ENCODE measurements at places on chromosomes 1 and 21.
A peak's percentile ranks its signal among the peaks of the same experiment; 100 is the strongest.

- no peak for DNase-seq
Observed at GRCh38 chr1:10745383-10745782, 51.1 kb downstream of the CASZ1 start.

- no peak for DNase-seq
Observed at GRCh38 chr1:162323023-162323422, 53.6 kb downstream of the SPATA46 start.

- DNase-seq = no peak
Observed at GRCh38 chr1:30329802-30330557, 393.4 kb downstream of the MATN1 start.

- DNase-seq = no peak
Observed at GRCh38 chr1:10829965-10830515, 33.6 kb upstream of the CASZ1 start.

DNA sequence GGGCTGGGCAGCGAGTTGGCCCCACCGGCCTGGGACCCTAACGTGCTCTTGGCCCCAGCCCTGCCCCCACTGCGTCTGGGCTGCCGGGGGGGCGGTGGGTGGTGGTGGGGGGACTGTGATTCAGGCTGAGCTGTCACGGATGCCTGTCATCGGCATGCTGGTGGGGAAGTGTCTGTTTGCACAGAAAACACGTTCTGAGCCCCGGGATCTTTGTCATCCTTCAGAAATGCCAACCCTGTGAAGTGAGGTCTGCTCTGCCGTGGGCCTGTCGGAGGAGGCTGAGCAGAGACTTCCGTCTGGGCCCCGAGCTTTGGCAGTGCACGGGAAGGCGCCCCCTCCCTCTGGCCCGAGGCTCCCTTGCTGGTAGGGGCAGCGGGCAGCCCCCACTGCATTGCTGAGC lies 24.3 kb upstream of the PLCH2 start:
- DNase-seq = no peak

DNA sequence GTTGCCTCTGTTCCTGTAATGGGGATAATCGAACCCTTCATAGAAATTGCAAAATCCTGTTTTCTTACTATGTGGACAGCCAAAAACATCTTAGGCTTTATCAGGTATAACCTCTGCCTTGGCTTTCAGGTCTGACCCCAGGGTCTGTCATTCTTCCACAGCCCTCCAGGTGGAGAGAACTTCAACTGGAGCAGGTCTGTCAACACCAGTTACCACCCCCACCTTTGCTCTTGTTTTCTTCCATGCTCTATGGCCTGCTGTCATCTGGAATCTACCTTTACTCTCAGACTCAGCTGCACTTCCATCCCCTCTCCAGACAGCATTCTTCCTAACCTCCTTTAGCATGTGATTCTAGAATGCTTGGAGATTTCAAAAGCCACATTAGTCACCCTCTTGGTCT lies 10.4 kb upstream of the GJA9 start:
- DNase-seq = no peak

DNA sequence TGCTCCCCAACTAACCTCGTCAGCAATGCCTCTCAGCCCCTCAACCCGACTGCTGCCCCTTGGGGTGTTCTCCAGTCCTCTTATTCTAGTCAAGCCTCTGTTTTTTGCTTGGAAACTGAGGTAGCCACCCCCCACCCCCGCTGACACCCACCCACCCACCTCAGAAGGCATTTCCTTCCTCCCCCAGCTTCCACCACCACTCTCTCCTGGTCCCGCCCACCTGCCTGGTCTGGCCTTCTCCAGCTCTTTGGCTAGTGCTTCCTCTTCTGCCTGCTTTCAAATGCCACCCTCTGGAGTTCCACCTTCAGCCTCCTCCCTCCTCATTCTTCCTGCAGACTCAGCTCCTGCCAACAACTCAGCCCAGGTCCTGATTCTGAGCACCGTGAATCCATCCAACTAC lies 35.3 kb downstream of the OLFML2B start:
- no peak for DNase-seq

GRCh38 chr1:202662081-202662480 lies 48.2 kb downstream of the SYT2 start:
- DNase-seq = no peak

DNA sequence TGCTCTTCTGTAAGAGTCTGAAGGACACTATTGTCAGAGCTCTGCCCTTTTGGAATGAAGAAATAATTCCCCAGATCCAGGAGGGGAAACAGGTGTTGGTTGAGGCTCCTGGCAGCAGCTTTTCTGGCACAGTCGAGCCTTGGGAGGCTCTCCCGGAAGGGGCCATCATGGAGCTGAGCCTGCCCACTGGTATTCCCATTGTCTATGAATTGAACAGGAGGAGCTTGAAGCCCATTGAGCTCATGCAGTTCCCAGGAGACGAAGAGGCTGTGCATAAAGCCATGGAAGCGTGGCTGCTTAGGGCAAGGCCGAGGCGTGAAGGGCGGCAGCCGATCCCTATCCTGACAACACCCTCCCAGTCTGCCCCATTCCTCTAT lies 26.6 kb downstream of the UBE4B start:
- no peak for DNase-seq

DNA sequence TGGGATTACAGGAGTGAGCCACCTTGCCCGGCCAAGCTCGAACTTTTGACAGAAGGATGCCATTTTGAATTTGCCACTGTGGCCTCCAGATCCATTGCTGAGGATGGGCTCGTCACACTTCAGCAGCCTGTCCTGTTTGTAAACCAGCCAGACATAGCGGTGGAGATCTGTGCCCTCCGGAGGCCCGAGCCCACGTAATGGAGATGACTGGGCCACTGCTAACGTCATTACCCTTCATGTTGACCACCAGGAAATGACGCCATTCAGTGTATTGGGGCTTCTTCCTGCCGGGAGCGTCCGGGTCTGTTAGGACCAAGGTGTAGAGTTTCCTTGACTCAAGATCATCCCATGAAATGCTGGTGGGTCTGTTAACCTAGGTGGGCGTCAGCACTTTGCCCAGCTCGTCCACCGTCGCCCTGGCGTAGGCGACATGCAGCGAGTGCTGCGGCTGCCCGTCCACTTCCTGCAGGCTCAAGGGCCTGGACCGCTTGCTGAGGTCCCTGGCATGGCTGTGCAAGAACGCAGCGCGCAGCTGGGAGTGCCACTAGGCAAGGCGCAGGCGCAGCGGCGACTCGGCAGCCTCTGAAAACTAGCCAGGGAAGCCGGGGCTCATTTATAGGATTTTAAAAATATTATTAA lies 40.8 kb downstream of the PTPRC start:
- DNase-seq = no peak

DNA sequence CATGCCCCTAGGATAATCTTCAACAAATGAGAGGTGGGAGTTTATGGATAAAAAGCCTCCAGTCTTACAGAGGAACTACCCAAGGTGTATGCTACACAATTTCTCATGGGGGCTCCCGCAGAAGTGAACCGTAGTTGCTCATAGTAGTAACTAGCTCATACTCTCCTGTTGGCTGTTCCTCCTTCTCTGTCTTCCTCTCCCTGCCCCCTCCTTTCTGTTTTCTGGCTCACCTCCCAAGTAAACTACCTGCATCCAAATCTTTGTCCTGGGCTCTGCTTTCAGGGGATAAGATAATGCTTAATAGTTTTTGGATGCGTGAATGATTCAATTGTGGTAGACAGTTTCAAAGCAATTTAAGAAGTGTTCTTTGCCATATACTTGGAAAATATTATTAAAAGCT lies 90.1 kb upstream of the ROR1 start:
- no peak for DNase-seq

DNA sequence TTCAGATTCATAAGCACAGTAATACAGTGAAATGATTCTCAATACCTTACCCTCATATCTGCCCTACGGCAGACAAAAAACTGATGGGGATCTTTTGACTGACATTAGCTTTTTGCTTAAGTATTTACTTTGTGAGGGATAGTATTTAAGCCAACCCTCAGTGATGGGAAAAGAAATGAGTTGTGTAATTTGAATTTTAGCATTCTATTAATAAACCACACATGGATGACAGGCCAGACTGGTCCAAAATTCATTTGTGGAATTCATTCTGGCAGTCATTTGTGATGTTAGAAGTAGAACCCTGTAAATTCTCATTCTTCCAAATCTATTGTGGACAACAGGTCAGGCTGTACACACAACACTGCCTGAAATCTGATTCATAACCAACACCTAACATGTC lies 14.9 kb downstream of the TRIM33 start:
- no peak for DNase-seq

DNA sequence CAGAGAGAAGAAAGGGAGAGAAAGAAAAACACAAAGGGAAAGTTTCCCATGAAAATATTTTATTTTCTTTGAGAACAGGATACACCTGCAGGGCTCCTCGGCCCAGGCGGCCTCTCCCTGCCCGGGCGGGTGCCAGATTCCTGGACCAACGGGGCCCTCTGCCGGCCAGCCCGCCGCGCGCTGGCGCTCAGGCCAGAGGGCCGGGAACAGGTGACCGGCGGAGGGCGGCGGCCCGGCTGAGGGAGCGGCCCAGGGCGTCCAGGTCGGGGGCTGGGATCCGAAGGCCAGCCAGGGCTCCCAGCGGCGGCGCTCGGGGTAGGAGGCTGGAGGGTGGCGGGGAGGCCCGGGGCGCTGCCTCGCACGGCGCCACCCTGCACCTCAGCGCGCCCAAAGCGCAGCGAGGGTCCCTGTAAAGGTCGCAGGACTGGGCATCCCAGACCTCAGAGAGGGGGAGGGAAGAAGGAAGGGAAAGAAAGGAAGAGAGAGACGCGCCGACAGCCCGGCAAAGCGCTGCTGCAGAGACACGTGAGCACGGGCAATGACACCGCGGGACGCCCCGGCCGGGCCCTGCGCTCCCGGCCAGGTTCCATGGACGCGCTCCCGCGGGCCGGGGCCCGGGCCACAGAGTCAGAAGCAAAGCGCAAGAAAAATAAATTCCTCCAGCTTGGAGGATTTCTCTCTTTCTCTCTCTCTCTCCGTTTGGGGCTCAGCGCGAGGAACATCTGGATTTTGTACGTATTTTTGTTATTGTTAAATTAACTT lies 927 bp downstream of the WNT9A start:
- DNase-seq = peak; percentile 35

DNA sequence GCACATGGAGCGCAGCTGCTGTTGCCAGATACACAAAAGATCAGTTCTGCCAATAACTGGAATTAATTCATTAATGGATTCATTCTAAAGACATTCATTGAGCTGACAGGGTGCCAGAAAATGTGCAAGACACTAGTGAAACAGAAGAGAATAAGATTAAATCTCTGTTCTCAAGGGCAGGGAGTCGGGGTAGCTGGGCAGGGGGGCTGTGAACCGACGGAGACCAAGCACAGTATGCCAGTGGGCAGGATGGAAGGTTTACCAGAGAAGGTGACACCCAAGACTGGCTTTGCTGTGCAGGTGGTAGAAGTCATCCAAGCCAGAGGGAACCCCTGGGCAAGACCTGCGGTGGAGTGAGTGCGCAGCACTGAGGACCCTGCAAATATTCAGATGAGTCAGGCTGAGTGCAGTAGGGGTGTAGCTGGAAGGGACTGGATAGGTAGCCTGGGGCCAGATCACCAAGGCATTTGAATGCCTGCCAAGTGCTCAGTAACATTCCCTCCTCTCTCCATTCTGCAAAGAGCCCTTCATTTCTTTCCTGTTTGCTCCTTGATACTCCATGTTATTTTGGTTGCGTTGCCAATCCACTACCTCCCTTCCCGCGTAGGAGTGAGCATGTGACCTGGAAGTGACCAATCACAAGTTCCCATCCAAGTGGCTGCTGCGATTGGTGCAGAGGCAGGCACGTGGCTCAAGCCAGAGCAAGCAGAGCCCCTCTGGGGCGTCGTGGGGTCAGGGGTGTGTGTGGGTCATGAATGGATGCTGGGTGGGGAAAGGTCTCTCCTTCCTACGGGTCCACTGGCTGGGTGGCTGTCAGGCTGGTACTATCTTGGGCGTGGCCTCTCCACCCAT lies 413.1 kb downstream of the PTPRU start:
- DNase-seq = no peak

DNA sequence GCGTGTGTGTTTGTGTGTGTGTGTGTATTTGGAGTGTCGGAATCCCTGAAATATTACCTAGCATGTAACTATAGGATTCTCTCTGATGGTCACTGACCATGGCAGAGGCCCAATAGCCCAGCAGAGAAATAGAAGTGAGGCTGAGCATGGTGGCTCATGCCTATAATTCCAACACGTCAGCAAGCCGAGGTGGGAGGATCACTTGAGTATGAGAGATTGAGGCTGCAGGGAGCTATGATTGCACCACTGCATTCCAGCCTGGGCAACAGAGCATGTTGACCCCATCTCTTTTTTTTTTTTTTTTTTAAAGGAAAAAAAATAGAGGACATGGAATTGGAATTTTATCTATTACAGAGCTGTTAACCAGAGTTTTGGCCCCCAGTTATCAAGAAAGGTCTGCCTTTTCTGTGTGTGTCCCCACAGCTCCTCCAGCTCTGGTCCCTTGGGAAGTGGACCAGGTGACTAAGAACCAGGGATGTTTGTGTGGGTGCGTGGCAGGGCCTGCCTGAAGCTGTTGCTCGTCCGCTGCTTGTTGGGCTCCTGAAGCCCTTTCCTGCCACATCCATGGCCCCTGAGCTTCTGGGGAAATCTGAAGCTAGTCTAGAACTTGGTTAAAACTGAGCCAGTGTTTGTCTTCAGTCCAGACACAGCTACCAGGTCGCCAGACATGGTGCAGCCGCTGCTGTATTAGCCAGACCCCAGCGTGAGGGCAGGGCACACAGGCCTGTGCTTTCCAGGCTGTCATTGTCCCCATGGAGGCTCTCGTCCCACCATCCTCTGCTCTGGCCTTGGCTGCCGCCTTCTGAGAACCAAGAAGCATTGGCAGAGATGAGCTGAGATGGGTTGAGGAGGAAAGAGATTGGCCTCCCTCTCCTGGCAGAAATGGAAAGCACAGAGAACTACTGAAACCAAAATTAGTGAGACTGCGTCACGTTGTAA lies 25.5 kb downstream of the CAPN9 start:
- no peak for DNase-seq

DNA sequence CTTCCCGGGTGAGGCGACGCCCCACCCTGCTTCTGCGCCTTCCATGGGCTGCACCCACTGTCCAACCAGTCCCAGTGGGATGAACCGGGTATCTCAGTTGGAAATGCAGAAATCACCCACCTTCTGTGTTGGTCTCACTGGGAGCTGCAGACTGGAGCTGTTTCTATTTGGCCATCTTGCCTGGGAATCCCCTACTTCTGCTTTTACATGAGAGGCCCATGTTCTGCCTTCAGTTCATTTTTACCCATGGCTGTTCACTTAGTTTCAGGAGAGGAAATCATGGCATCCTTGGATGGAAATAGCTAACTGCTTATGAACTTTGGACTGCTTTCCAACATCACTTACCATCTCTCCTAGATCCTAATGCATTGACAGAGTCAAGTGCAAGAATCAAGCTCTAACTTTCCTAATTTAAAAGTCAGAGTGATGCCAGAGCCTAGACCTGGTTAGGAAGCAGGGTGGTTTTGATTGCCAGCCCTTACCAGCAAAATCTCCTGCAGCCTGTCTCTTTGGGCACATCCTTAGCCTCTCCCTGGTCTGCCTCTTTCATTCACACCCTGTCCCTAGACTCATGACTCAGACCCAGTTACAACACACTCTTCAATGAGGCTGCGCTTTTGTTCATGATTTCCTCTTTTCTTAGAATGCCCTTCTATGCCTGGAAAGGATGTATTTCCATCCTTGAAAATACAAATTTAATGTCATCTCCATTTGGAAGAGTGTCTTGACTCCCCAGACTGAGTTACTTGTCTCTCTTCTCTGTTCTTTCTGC lies 137.2 kb downstream of the KCTD3 start:
- DNase-seq = no peak
